Activated T-helper 1 cell treated with anti-CD3 and anti-CD28 coated beads, Interleukin-2, amount 50 U/mL, for 16 hours (primary cell): ENCODE measurements at places on chromosomes 12 and 14.

DNA sequence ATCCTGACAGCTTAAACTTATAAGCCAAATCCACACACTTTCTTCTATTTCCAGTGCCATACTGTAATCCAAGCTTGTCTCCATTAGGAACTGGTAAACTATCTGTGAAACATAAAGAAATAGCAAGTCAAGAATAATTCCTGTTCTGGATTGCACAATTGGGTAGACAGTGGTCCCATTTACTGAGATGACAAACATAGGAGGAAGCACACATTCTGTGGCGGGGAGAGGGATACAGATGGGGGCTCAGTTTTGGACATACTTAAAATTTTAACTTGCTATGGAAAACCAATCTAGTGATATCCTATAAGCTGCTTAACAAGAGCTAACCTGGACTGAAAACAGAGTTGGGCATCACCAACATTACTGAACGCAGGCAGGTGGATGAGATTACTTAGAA is 16.3 kb downstream of the MAP4K5 start:
- no peak for DNase-seq

DNA sequence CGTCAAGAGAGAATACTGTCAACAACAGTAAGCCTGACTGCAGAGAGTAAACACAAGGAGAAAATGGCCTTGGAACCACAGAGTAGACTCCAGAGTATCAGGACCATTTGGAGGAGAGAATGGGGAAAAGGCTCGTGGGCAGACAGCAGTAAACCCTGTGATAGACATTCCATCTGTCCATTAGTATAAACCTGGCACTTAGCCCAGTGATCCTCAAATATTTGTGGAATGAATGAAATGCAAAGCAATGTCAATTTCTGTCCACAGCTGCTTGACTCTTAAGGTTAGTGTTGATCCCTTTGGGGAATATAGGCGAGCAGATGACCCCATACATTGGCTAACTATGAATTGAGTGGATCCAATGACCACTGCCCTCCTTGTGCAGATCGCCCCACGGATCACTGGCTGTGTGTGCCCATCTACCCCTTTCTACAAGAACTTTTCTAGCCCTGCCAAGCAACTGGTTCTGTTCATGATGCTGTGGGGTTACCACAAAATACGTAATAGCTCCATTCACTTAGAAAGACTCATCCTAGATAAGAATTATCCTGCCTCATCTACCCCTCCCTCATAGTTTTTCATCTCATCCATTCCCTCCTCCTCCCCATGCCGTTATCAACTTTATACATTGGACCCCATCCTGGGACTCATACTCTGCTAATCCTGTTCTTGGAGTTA is 846.8 kb downstream of the NRXN3 start:
- DNase-seq, result no peak

- no peak for DNase-seq
Measured at GRCh38 chr12:22044391-22044790, 1.6 kb upstream of the CMAS start.

DNA sequence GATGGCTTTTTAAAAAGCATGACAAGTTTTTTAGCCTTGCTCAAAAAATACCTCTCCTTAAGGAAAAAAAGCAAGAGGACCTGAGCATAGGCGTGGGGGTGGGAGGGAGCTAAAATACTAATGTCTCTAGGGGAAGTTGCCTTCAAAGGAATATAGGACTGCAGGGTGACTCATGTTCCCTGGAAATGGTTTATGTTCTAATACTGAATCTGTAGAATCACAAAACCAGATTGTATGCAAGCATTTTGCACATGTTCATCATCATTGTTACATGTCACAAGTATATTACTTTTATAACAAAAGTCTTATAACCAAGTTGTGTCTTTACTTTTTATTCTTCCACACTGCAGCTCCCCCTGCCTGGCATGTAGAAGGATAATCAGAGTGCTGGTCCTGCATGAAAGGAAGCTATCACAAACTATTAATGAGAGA is 36.6 kb downstream of the GPR135 start:
- no peak for DNase-seq

GRCh38 chr14:99513946-99514551 is 32.8 kb downstream of the CCNK start:
- no peak for DNase-seq

- DNase-seq, result no peak
Measured at GRCh38 chr14:53236708-53237107, 83.6 kb upstream of the DDHD1 start.

DNA sequence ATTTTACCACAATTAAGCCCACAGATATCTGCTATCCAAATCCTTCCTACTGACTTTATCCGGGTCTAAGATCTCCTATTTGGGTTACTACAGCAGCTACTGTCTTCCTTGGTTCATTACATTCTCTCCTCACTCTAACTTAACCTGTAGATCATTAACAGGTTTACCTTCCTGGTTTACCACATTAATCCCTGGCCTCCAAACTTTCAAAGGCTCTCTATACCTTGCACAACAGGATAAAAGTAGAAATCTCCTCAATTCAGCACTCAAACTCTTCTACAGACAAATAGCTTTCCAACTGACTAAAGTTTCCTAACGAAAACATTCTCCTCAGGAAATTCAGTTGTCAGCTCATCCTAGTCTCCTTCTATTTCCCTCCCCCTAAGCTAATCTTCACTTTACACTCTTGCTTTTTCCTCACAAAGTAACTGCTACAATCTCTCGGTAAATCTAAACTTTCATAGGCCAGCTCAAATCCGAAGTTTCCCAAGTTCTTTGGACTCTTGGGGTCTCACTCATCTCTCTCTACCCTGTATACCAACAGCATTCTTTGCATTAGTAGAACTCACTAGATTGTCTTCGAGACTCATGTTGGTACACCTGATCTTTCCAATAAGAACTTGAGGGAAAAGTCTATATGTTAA is 2.7 kb downstream of the BTBD7 start:
- DNase-seq, result no peak

GRCh38 chr14:75946785-75947184 is 35.0 kb downstream of the TGFB3 start:
- no peak for DNase-seq

GRCh38 chr12:112524676-112525425 is 106.1 kb downstream of the PTPN11 start:
- no peak for DNase-seq

- no peak for DNase-seq
Measured at GRCh38 chr14:36518586-36519430, 1.2 kb downstream of the NKX2-1 start.

GRCh38 chr14:61973981-61974380 is 211.8 kb downstream of the SNAPC1 start:
- DNase-seq, result no peak

DNA sequence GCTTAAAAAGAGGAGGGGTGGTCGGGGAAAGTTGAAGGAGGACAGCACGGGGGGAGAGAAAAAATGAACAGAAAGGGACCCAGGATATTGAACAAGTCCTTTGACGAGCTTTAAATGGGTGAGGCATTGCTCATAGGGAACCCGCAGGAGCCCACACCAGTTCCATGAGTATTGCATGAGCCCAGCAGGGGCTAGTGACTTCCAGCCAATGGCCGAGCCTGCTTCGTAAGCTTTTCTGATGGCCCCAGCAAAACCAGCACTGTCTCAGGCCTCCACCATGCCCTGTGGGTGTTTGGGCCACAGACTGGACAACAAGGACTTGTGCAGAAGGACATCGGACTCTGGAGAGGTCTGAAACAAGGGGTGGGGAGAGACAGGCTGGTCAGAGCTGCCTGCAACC is 109.5 kb downstream of the ZFP36L1 start:
- no peak for DNase-seq

GRCh38 chr14:105641075-105641937 is 114.9 kb downstream of the TMEM121 start:
- DNase-seq, result no peak

- DNase-seq, result no peak
Measured at GRCh38 chr14:103551338-103551762, 11.1 kb downstream of the BAG5 start.

DNA sequence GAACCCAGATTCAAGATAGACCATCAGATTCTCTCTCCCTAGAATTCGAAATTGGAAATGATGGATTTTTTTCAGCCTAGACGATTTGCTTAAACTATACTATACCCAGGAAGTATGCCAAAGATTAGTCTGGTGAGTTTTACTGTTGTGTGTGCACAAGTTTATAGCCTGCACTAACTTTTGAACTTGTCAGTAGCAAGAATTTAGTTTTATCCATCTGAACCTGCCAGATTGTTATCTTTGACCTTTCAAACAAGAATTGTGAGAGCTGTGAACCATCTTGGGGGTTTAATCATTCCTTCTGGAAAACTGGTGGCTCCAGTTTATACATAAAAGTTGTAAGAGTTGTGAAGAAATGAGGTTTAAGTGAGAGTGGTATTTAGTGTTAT is 243.5 kb upstream of the DAAM1 start:
- DNase-seq, result no peak

DNA sequence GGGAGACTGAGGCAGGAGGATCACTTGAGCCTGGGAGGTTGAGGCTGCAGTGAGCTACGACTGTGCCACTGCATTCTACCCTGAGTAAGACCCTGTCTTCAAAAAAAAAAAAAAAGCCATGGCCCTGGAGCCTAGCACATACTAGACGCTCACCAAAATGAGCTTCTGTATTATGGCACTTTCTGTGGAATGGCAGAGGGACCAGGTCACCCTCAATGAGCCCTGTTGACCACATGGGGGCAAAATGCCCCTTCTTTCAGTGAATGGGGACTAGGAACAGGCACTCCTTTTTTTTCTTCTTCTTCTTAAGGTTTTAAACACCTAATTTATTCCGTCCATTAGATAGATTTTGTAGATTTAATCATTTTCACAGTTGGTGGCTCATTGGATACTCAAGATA is 50.5 kb downstream of the FAM222A start:
- DNase-seq, result no peak

DNA sequence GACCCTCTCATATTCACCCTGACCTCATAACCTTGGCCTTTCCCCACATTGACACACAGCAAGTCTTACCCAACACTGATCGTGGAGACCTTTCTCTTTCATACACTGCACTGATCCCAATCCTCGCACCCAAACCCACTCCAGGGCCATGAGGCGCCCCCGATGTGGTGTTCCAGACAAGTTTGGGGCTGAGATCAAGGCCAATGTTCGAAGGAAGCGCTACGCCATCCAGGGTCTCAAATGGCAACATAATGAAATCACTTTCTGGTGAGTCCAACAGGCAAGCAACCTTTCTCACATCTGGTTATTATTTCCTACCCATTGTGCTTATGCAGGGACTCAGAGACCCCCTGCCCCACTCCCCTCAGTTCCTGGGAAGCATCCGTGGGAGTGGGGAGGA is 5.4 kb downstream of the MMP14 start:
- DNase-seq, result no peak

GRCh38 chr12:67957383-67957782 is 31.9 kb upstream of the IFNG-AS1 start:
- no peak for DNase-seq

- DNase-seq, result no peak
Measured at GRCh38 chr12:52214421-52214802, 18.6 kb upstream of the KRT7 start.

- no peak for DNase-seq
Measured at GRCh38 chr12:105292705-105293104, 37.8 kb upstream of the C12orf75 start.
